ENCODE measurements at places on chromosomes 7 and 10. TPM values are rescaled to one million over a fixed set of nuclear protein-coding genes. Genes with fewer than 3 reads are reported as not detected.

GRCh38 chr7:4837803-4838625 is 23.8 kb downstream of the PAPOLB start:
- DNase-seq, result no peak

Gene GIMAP8
- total RNA-seq, result 9.1 TPM

Gene C7orf57
- total RNA-seq, result not detected

DNA sequence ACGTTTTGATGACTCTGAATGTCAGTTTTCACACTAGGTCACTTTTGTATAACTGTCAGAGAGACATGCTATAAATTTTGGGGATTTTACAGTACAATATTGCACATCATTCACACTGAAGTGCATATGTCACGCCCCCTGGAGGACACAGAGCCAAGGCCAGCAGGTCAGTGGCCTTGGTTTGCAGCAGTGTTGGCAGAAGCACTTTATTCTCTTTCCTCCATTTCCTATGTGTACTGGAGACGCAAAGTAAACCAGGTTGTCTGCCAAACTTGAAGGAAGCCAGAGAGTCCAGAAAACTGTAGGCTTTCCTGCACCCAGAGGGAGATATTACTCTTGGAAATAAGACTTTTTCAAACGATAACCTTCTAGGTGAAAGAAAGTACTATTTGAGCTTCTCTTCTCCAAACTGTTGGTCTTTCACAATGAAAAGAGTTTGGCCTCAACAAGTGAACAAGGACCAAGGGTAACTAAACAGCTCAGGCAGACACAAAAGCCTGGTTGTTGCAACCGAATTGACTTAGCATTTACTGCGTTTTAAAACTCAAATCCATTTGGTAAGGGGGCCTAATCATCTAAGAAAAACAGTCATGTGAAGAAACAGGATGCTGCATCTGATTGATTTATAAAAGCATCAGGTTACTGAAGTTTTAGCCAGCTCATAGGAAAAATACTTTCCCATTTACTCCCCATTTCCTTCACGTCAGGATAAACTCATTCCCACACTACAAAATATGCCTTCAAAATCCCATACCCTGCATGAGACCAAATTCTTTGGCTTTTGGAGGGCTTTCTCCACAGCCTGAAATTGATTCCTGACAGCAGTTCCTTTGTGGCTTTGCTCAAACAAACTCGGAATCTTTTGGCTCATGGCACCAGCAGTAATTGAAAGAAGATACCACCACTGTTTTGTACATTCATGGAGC is 83.0 kb upstream of the SEC61G start:
- no peak for DNase-seq

GRCh38 chr7:41268878-41269277 is 434.0 kb downstream of the INHBA start:
- no peak for DNase-seq

- no peak for DNase-seq
Measured at GRCh38 chr7:24788961-24789576, 31.8 kb upstream of the GSDME start.

Gene HKDC1
- total RNA-seq, result 31.2 TPM

- DNase-seq, result no peak
Measured at GRCh38 chr10:79103585-79103984, 34.8 kb downstream of the ZMIZ1 start.

GRCh38 chr10:110425684-110426293 is 71.9 kb upstream of the DUSP5 start:
- DNase-seq, result no peak

All from mucosa of descending colon (tissue), 3 donors.